Stimulated activated CD8-positive, alpha-beta memory T cell treated with anti-CD3 and anti-CD28 coated beads, Interleukin-2, amount 100 ng/mL, for 1 hour (primary cell): ENCODE measurements at places on chromosomes 5 and 9.

- DNase-seq = no peak
Observed at GRCh38 chr5:51047369-51047768, 335.9 kb upstream of the ISL1 start.

GRCh38 chr5:58060996-58061395 lies 398.9 kb downstream of the PLK2 start:
- no peak for DNase-seq

DNA sequence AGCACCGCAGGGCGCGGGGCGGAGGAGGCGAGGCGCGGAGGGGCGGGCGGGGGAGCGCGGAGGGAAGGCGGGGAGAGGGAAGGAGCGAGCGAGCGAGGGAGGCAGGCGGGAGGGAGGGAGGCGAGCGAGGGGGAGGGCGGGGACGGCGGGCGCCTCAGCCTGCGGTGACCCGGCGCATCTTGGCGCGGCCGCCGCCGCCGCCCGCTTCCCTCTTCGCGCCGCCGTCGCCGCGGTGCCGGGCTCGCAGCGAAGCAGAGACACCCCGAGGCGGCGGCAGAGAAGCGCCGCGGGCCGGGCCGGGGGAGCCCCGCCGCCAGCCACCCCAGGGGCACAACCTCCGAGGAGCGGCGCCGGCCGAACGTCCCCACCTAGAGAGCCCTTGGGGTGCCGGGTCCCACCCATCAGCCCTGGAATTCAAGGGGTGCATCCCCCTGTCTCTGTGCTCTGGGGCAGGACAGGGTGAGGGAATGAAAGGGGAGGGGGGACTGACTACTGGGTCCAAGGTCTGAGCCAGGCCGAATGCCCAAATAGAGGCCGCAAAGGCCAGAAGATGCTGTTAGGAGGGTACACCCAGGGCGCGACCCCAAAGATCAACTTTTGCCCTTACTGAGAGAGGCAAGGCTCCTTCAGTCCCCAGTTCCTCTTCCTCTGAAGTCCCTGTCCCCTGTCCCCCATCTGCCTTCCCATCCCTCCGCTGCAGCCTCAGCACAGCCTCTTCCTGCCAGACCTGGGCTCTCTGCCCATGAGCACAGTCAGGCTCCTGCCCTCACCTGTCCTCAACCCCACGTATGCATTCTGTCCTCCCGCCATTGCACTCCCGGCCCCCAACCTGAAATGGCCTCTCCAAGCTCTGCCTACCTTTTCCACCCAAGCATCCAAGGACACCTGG lies at the start of gene ADAMTS2:
ADAMTS2 (minus strand) TSS at position 29 of the 889 bp plus-strand sequence. CDS start 133 bp downstream, outside the sequence.
- no peak for DNase-seq

DNA sequence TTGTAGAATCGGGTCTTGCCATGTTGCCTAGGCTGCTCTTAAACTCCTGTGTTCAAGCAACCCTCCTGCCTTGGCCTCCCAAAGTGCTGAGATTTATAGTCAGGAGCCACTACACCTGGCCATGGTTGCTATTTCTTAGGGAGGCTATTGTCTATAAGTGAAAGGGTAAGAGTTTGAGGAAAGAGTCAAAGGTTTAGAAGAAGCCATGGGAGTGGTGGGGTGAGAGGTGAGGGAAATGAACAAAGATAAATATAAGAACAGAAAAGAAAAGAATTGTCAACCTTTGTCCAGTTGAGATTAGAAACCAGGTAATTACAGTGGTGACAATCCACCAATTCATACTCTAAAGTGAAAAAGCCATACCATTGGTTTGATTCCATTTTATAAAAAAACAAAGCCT lies 32.6 kb upstream of the RANBP6 start:
- no peak for DNase-seq

DNA sequence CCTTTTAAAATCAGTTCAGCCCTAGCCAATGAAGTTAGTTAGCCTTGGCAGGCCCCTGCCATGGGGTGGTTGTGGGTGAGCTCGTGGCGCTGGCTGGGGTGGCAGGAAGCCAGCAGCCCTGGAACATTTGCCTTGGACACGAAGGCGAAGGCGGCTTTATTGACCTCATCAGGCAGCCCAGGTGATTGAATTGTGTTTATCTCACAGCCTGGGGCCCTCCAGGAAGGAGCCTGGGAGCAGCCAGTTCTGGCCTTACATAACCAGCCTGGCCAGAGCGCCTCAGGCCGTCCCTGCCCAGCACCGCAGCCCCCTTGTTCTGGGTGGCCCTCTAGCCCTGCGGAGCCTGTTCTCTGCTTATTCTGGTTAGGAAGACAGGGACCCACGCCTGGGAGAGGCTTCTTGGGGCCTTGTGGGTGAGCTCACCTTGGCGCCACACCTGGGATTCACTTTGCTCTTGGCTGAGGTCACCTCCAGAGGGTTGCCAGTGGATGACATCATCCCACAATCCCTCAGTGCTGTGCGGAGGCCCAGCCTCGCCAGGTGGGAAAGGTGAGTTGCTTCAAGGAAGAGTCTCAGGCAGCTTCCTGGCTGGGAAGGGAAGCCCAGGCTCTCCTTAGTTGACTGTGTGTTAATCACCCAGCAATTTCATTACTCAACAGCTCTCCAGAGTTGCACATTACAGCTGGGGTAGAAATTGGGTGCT lies 54.4 kb upstream of the RPL26L1 start:
- no peak for DNase-seq

- DNase-seq = no peak
Observed at GRCh38 chr9:127316586-127317323, 52.2 kb downstream of the GARNL3 start.

- DNase-seq = no peak
Observed at GRCh38 chr9:128428644-128429512, 8.2 kb downstream of the CERCAM start.

DNA sequence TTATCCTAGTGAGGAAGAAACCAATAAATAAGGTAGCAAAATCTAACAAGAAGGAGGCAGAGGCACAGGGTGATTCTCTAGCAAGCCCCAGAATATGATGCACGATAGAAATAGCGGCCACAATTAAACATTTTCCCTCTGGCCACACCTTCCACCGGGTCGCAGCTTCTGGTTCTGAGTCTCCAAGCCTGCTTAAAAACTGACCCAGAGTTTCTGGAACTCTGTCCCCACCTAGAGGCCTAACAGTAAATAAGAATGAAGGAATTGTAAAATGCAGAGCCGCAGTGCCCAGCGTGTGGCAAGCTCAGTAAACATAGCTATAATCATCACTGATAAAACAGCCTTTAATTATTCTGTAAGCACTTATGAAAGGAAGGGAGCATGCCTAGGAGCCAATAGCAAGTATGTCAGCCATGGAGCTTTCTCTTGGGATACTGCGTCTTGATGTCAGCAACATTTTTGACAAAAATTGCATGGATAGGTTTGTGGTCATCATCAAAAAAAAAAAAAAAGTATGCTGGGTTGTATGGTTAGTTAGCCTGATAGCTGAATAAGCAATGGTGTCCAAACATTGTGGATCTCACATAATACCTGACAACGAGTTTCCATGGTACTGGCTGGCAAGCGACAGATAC lies 465.5 kb downstream of the DNAH5 start:
- no peak for DNase-seq

DNA sequence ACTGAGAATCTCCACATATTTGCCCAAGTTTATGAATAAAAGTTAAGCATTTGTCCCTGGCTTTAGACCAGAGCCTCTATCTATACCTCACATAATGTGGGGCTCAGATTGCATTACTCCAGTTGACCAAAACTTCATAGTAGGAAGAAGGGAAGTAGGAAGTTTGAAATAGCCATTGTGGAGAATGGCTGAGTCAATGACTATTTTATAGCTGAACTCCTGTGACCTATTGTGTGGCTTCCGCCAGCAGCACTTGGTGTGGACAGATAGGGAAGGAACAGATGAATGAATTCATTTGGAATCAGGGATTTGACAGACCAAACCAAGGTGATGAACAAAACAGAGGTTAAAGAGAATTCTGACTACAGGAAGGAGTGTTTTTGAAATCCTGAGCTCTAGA lies 92.9 kb upstream of the LPAR1 start:
- DNase-seq = no peak

GRCh38 chr9:27392451-27392850 lies 95.5 kb upstream of the EQTN start:
- DNase-seq = no peak

DNA sequence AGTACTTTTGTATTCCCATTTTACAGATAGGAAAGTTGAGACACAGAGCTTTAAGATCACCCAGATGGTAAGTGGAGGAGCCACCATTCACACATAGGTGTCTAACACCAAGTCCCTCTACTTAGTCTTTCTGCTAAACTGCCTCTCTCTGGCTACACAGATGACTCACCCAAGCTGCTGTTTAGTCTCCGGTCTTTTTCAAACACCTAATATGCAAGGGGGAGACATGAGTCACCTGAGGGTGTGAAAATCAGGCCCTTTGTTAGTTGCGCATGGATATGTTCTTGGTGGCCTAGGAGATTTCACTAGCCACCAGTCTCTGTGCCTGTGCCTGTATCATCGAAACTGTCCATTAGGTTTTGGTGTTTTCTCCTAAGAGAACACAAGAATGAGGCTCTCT lies 117.8 kb downstream of the MAST4 start:
- DNase-seq = no peak

DNA sequence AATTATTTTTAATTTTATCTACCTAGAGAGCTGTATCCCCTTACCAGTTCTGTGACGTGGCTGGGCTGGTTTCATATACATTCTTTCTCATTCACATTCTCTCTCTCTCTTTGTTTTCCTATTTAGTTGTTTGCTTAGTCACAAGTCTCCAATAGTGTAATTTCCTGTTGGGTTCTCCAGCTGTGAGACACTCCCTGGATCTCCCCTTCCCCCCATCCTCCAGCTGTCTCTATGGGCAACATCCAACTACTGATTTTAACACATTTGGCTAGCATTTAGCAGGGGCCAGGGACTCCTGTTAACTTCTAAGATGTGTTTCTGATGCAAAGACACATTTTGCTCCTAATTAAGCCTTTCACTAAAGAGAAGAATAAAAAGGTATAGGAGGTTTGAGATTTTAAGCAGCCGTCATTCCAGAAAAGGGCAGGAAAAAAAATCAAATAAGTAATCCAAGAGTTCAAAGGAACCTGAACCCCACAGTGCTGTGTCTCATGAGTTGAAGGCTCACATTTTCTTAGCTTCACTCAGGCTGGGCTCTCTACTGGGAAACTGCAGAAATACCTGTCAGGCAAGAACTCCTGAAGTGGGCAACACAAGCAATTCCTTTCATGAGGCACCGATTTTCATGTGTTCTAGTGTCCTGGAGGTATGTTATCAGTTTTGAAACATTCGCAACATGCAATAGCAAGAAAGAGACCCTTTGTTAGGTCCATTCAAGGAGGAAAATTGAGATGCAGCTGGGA lies 198.7 kb upstream of the C9orf72 start:
- no peak for DNase-seq

DNA sequence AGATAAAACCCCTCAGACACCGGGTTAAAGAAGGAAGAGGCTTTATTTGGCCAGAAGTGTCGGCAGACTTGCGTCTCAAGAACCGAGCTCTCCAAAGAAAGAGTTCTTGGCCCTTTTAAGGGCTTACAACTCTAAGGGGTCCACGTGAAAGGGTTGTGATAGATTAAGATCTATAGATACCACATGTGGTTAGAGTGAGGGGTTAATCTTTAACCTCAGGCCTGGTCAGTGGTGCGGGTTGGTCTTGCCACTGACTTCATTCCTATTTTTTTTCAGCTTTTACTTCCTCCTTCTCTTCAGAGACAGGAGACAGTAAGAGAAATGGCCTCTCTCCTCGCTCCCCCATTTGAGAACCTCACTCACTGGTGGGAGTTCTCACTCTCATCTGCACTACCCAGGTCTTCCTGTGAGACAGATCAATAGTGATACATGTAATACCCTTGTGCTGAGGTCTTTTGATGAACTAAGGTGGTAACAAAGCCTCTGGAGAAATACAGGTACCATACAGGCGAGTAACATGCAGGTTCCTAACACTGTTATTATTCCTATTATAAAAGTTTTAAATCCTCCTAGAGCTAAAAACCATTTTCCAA lies 52.4 kb upstream of the COX7C start:
- no peak for DNase-seq

- DNase-seq = no peak
Observed at GRCh38 chr5:158483281-158483860, 616.3 kb downstream of the EBF1 start.

GRCh38 chr9:27590651-27591050 lies 17.4 kb upstream of the C9orf72 start:
- no peak for DNase-seq

DNA sequence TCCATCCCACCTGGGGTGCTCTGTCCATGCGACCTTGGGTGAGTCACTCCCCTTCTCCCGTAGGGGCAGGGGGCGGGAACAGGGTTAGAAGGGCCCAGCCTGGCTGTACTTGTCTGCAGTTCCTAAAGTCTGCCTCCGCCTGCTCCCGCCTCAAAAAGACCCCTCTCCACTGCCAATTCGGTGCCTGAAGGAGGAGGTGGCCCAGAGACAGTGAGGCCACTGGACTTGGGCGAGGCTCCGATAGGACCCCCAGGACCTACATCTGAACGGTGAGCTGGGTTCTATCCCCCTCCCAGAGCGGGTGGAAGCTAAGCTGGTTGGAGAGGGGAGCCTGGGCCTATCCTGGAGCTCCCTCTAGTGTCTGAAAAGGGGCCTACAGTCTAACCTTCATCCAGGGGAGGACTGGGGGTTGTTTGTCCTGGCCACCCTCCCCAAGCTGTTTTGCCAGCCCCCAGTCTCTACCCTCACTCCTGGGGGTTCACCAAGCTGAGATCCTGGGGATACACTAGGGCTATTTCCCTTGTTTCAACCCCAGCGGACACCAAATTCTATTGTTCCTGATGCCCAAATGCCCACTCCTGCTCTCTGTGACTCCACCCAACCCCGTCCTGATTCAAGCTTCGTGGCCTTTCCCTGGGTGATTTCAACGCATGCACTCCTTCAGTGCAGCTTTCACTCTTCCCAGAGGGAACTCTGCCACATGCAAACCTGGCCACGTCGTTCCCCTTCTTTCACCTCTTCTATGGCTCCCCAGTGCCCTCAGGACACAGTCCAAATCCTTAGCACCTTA lies 6.1 kb upstream of the CRB2 start:
- DNase-seq = no peak

DNA sequence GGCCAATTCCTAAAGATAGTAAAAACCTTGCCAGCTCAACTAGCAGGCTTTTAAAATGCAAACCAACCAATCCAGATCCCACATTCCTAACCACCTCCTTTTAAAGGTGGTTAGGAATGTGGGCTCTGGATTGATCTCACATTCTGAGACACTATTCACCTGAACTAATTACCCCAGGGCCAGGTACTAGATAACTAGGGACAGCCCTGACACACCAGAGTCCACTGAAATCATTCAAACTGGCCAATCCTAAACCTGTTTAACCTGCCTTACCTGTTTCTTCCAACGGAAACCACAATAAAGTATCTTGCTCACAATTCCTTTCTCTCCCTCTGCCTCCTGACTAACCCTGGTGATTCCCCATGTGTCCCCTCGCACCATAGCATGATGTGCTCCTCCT lies 168.3 kb upstream of the DMAC1 start:
- DNase-seq = no peak

- no peak for DNase-seq
Observed at GRCh38 chr5:124310453-124310852, 436.0 kb downstream of the ZNF608 start.
